Upper lobe of left lung (tissue), 6 donors: ENCODE measurements at places on chromosomes 16 and 17.

DNA sequence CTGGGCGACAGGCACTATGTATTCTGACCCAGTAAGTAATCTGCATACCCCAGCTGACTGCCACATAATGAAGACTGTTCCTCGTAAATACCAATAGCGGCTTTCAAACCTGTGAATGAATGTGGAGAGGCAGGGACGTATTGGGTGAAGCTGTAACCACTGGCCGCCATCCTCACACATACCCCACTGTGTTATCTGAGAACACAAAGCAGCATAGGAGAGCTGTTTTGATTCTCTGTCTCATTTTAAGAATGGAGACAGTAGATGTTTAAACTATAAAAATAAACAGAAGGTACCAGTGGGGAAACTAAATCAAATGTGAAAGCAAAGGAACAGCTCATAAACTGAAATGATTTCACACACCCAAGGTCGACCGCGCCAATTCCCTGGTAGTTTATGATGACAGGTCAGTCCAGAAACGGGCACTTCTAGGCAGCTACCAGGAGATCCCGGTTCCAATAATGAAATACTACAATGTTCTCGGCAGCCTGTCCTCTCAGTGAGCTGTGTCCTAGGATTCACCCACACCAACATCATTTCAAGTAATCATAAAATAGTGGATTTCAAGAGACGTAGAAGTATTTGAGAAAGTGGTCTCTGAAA, 109.7 kb downstream of the ADCY9 start:
- peaks cover 13% of the 10 kb centered on the region for H3K4me1 ChIP-seq
- H3K4me3 ChIP-seq = no peak overlapping the region
- no peak for DNase-seq
- H3K27ac ChIP-seq = no peak overlapping the region

DNA sequence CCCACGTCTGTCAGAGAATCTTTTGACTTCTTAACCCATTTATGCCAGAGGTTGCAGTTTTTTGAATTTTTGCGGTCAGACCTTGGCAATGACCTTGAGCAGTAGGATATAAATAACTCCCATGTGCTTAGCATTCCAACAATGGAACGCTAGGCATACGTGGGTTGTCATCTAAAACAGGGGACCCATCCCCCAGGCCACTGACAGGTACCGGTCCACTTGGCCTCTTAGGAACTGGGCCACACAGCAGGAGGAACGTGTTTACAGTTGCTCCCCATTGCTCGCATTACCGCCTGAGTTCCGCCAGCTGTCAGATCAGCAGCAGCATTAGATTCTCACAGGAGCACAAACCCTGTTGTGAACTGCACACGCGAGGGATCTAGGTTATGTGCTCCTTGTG, 76.8 kb upstream of the LGALS9 start:
- no peaks in the 10 kb centered on the region for H3K27me3 ChIP-seq
- H3K27ac ChIP-seq = no peak overlapping the region
- no peaks in the 10 kb centered on the region for H3K36me3 ChIP-seq
- no peak overlapping the region for H3K4me3 ChIP-seq
- no peak for DNase-seq

GRCh38 chr17:62591333-62591732, 36.1 kb upstream of the MRC2 start:
- H3K4me3 ChIP-seq = no peak overlapping the region
- DNase-seq = no peak
- peaks cover 17% of the 10 kb centered on the region for H3K36me3 ChIP-seq
- H3K27ac ChIP-seq = no peak overlapping the region
- H3K27me3 ChIP-seq = no peaks in the 10 kb centered on the region

GRCh38 chr16:2520097-2520783, at the start of gene AMDHD2:
Gene AMDHD2 (plus strand): TSS chr16:2520371. CDS start chr16:2520459, 88 bp downstream.
- H3K4me1 ChIP-seq = peaks cover 58% of the 10 kb centered on the region
- DNase-seq = peak; percentile 99
- no peaks in the 10 kb centered on the region for H3K27me3 ChIP-seq
- peak within 1 kb of the TSS; percentile 73 for H3K4me3 ChIP-seq
- peaks cover 29% of the 10 kb centered on the region for H3K36me3 ChIP-seq

- peak within 1 kb of the TSS; percentile 65 for H3K4me3 ChIP-seq
- H3K27me3 ChIP-seq = no peaks in the 10 kb centered on the region
- H3K4me1 ChIP-seq = peaks cover 38% of the 10 kb centered on the region
Observed at GRCh38 chr17:58513965-58514769, at the start of gene MTMR4. Gene MTMR4 (minus strand): TSS chr17:58514638. CDS start chr17:58514407, 231 bp downstream.

GRCh38 chr17:58364270-58364942, 12.4 kb upstream of the SUPT4H1 start:
- no peak for DNase-seq
- no peak overlapping the region for H3K4me3 ChIP-seq
- H3K36me3 ChIP-seq = peaks cover 3% of the 10 kb centered on the region
- no peak overlapping the region for H3K27ac ChIP-seq
- H3K4me1 ChIP-seq = no peaks in the 10 kb centered on the region
- H3K27me3 ChIP-seq = no peaks in the 10 kb centered on the region

DNA sequence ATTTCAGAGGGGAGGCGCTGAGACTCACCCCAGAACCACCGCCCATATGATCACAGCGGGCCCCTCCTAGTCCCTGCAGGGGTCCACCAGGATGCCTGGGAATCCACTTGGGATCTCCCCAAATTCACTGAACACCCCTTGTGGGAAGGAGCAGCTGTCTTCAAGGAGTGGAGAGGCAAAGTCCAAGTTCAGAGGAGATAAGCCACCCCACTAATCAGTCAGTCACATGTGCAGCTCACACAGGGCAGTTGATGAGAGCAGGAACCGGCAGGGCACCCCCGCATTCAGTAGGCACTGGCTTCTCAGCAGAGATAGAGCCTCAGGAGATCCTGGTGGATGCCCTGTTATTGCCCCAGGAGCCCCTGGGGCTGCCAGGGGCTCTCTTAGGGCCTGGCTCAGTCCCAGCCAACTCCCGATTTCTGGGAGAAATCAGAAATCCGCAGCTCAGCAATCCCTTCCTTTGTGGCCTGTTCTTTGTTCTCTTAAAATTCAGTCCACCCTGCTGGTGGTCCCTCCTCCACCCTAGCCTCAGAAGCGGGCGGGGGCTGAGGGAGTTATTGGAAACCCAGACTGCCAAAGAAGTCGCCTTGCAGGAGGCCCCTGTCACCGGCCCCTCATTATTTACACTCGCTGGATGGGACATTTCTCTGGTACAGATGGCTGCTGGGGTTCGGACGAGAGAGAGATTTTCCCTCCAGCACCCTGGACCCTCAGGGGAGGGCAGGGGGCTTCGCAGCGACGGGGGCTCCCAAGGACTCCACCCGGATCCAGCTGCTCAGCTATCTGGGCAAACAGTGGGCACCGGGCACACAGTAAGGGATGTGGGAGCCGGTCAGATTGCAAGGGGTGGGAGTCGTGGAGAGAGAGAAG, 1.8 kb downstream of the CDC42EP4 start:
- peaks cover 51% of the 10 kb centered on the region for H3K4me1 ChIP-seq
- DNase-seq = no peak
- peak overlapping the region; percentile 100 for H3K27ac ChIP-seq
- H3K36me3 ChIP-seq = peaks cover 3% of the 10 kb centered on the region
- H3K4me3 ChIP-seq = peak overlapping the region; percentile 89

DNA sequence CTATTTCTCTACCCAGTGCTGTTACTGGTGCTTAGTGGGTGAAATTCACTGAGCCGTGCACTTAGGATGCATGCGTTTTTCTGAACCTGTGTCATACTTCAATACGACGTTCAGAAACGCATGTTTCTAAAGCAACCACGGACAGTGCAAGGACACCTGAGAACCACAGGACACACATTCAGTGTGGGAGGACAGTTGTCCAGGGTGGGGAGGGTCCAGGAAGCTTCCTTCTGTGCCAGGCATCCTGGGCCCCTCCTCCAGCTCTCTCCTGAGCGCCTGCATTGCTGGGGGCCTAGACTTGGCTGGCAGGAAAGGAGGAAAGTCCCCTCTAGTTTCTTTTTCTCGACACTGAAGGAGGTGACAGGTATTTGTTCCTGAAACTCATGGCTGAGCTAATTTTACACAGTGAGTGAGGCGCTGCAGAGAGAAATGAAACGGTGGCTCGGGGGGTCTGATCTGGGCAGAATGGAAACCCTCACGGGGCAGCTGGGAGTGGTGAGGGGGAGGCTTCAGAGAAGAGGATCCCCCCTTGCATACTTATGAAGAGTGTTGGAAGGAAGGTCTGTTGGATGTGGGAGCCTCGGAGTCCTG, 89.9 kb downstream of the IRF8 start:
- no peak overlapping the region for H3K4me3 ChIP-seq
- no peaks in the 10 kb centered on the region for H3K27me3 ChIP-seq
- peaks cover 16% of the 10 kb centered on the region for H3K4me1 ChIP-seq
- H3K27ac ChIP-seq = no peak overlapping the region
- H3K36me3 ChIP-seq = no peaks in the 10 kb centered on the region
- no peak for DNase-seq

- H3K36me3 ChIP-seq = no peaks in the 10 kb centered on the region
- no peak overlapping the region for H3K27ac ChIP-seq
- no peaks in the 10 kb centered on the region for H3K27me3 ChIP-seq
- H3K4me3 ChIP-seq = no peak overlapping the region
- peaks cover 51% of the 10 kb centered on the region for H3K4me1 ChIP-seq
Observed at GRCh38 chr17:57923182-57923872, 31.9 kb downstream of the CUEDC1 start.

- no peaks in the 10 kb centered on the region for H3K27me3 ChIP-seq
- no peak for DNase-seq
- no peak overlapping the region for H3K4me3 ChIP-seq
Observed at GRCh38 chr17:76048711-76049110, 21.6 kb upstream of the EVPL start.

- no peaks in the 10 kb centered on the region for H3K36me3 ChIP-seq
- no peak for DNase-seq
- no peaks in the 10 kb centered on the region for H3K4me1 ChIP-seq
- H3K27me3 ChIP-seq = no peaks in the 10 kb centered on the region
- H3K27ac ChIP-seq = no peak overlapping the region
Observed at GRCh38 chr16:46577988-46578579, 43.1 kb downstream of the SHCBP1 start.

GRCh38 chr17:9202532-9202931, 181.2 kb downstream of the NTN1 start:
- H3K27me3 ChIP-seq = no peaks in the 10 kb centered on the region
- H3K27ac ChIP-seq = no peak overlapping the region
- H3K36me3 ChIP-seq = no peaks in the 10 kb centered on the region
- no peak for DNase-seq

- no peaks in the 10 kb centered on the region for H3K36me3 ChIP-seq
- no peak overlapping the region for H3K4me3 ChIP-seq
- no peaks in the 10 kb centered on the region for H3K27me3 ChIP-seq
- H3K4me1 ChIP-seq = no peaks in the 10 kb centered on the region
Observed at GRCh38 chr17:71824671-71825070, 296.1 kb upstream of the SOX9 start.
